ENCODE measurements at places on chromosomes 11 and 22.

GRCh38 chr11:126211236-126212088, at the start of the genes FAM118B and RPUSD4:
Gene FAM118B (plus strand): TSS chr11:126211782. CDS start chr11:126235002, 23,220 bp downstream.
Gene RPUSD4 (minus strand): TSS chr11:126211650. CDS start chr11:126211638, 12 bp downstream.
- peak; percentile 98 for DNase-seq

- peak; percentile 85 for DNase-seq
These were observed 7.5 kb downstream of the SERPIND1 start for GRCh38 chr22:20781272-20781990.

DNA sequence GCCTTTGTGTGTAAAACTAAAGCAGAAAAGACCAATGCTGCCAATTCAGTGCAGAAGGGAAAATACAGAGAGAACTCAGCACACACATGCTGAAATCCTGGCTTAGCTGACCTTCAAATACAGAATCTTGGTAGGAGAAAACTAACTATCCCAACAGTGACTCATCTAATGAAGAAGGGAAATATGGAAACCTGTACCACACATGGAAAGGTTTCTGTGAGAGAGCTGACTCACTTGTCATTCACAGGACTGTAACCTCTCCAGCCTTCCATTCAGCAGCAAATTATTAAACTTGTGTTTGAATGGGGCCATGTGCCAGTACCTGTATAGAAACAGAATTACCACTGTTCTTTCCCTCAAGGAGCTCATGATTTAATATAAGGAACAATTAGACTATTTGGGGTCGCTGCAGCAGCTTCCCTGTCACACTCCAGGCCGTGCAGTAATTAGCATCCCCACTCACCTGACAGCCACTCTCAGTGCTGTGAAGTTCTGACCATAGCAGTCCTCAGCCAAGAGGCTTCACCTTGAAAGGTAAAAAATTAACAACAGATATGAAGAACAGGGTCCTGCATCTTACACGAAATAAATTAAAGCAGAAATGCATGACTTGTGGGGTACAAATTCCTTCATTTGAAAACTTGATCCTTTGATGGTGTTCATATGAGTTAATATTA, 53.9 kb downstream of the MSANTD4 start:
- DNase-seq = no peak

- no peak for DNase-seq
These were observed 11.4 kb downstream of the BCL9L start for GRCh38 chr11:118914178-118914918.

DNA sequence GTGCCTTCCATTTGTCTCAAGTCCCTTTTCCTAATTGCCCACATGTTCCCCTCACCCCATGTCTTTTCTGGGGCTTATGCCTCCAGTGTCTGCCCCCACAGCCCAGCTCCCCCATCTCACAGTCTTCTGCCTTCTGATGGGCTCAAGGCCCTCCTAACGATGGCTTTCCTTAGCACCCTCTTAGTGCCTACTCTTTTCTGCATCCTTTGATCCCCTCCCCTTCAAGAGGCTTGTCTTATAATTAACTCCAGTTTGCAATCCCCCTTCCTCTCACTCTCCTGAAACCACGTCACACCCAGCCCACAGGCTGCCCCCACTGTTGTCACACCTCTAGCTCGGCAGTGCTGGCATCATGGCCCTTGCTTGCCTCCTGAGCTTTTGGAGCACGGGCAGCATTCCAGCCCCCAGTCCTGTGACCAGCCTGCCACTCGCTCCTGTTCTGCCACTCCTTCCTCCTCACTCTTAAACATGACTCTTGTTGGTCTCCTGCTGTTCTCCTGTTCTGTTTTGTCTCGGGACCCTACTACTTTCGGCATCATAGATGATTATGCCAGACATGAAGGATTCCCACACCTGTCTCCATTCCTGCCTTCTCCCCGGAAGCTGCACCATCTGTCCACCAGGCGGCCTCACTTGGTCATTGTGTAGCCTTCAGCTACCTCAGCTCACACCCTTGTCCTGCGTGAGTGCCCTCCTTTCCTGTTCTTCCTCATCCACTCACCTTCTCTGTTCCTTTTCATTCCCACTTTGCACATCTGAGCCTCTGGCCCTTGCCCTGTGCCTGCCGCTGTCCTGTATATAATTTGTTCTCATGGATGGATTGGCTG, 26.1 kb downstream of the UBE2L3 start:
- DNase-seq = no peak

DNA sequence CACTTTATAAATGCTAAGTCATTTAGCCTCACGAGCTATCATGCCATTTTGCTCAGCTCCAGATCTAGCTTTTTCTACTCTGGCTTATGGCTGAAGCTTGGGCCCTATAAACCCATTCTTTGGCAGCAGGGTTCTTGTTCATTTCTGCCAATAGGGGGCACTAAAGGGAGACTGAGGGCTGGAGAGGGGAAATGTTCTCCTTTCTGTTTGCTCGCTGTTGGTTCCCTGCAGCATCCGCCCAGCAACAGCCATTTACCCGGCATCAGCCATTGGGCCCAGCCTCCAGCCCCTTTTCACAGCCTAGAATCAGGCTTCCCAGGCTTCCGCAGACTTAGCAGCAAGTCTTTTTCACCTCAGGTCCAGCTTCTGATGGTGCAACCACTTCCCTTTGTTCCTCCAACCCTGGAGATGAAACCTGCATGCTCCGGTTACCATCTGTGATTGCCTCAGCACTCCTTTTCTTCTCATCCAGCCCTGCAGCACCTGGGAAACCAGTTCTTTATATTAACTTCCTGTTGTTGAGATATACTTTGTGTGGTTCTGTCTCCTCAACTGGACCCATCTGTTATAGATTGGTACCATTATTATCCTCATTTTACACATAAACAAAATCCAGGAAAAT, 4.2 kb upstream of the ME3 start:
- no peak for DNase-seq

- no peak for DNase-seq
These were observed 5.2 kb downstream of the SLC25A17 start for GRCh38 chr22:40813912-40814315.

DNA sequence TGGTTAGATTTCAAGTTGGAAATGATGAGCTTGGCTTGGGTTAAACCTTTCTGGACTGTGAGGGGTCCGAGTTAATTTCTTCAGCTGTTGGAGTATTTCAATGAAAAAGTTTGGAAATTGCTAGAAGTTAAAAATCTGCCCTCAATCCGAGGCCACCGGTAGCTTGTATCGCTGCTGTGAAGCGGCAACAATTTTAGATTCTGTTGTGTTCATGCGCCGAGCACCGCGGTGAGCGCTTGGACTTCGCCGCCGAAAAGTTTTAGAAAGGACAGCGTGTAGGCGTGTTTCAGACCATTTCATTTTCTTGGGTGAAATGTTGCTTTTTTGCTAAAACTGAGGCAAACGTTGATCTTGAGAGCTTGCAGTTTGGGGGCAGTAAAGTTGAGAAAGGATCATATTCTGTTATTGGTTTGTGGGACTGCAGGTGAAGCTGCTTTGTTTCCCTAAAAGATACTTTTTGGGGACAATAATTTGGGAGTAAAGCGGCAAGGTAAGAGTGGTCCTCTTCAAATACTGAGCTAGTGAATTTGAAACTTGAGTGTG, 928 bp downstream of the FBXO7 start:
- DNase-seq = peak; percentile 57

- DNase-seq = no peak
These were observed 33.1 kb upstream of the ETS1 start for GRCh38 chr11:128620309-128621100.

- DNase-seq = no peak
These were observed 800 bp downstream of the KCTD21 start for GRCh38 chr11:78187366-78188285.

DNA sequence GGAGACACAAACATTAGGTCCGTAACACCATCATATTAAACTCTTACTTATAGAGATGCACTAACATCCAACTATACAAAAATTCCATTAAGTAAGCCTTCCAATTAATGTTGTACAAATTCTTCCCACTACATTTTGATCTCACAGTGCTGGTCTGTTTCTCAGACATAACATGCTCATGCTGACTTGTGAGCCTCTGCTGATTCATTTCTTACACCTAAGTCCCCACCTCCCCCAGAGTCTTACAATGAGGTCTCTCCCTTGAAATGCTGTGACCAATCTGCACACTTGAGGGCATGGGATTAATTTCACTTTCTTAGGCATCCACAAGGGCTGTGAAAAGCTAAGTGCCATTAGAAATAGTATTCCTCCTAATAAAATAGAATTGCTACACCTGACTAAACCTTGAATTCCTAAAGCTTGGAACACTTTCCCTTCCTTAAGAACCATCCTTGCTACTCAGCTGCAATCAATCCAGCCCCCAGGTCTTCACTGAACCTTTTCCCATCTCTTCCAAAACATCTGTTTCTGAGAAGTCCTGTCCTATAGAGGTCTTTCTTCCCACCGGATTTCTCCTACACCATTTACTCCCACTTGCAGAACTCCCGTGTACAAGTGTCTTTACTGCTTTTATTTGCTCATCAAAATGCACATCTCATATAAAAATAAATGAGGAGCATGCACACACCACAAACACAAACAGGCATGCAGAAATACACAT, 2.0 kb downstream of the HBG1 start:
- no peak for DNase-seq

DNA sequence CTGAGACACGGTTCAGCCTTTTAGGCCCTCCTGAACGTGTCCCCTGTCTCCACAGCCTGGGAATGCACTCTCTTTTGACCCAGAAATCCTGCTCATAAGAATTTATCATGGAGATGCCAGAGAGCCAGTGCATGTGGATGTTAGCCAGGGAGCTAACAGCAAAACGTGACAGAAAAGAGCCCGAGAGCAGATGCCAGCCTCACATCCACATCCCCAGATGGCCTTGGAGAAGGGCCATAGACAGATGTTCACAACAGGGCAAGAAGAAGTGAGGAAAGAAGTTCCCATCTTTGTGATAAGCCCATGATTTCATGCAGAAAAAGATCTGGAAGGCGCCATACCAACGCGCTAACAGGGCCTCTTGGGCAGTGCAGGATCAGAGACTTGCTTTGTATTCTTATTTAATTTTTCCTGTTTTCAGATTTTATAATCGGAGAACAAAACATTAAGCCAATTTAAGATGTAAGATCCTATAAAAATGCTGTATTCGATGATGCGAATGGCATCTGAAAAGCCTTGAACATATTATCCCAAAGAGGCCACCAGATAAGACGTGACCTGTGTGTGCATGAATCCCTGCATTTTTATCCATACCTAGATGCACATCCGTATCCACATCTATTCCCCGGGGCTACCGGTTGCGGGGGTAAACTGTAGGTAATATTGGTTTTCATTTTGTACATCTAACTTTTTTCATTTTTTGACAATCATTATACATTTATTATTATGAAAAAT, 48.7 kb downstream of the IGLL5 start:
- DNase-seq = no peak

- no peak for DNase-seq
These were observed 27.3 kb upstream of the PRSS23 start for GRCh38 chr11:86772999-86773398.

GRCh38 chr22:41966607-41967240, 2.5 kb upstream of the SEPTIN3 start:
- DNase-seq = peak; percentile 37

DNA sequence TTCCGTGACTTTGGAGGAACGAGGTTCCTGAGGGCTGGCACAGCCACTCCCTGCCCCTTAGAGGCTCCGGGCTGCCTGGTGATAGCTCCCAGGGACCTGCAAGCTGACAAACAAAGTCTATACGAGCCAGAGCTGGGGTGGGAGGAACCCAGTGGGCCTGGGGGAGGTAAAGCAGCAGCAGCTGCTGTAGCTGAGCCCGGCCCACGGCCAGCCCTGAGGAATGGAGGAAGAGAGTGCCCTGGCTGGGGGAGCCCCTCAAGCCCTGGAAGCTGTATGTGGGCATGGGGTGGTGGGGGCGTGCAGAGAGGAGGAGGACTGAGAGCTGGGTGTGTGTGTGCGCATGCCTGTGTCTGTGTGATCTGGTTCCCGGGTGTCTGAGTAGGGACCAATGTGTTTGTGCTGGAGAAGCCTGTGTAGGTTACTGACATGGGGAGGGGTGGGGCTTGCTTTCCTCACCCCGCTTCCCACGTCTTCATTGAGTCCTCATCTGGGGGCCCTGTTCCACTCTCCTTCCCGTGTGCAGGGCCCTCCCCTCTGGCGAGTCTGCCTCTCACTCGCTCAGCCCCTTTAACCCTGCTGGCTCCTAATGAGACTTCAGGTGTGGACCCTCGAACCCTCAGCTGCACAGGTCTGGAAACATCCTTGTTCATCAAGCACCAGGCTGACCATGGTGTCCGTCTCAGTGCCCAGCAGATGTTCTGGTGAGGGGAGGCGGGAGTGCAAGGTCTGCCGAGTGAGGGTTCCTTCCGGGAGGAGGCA, 10.8 kb downstream of the ST3GAL4 start:
- peak; percentile 11 for DNase-seq

DNA sequence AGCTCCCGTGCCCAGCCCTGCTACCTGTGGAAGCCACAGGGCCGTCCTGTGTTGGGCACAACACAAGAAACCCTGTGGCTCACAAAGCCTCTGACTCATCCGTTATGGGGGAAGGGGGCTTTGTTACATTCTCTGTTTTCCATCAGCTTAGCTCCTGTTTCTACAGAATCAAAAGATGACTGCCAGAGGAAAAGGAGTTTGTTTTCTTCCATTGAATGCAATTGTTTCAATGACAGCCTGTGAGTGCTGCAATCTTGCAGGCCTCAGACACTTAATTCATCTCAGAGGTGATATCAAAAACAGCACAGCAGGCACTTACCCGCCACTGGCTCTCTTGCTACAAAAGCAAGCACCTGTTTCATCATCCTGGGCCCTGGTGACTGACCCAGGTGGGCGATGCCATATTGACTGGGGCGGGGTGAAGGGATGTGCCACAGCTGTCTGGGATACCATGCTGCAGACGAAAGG, 194.3 kb downstream of the OPCML start:
- DNase-seq = no peak

DNA sequence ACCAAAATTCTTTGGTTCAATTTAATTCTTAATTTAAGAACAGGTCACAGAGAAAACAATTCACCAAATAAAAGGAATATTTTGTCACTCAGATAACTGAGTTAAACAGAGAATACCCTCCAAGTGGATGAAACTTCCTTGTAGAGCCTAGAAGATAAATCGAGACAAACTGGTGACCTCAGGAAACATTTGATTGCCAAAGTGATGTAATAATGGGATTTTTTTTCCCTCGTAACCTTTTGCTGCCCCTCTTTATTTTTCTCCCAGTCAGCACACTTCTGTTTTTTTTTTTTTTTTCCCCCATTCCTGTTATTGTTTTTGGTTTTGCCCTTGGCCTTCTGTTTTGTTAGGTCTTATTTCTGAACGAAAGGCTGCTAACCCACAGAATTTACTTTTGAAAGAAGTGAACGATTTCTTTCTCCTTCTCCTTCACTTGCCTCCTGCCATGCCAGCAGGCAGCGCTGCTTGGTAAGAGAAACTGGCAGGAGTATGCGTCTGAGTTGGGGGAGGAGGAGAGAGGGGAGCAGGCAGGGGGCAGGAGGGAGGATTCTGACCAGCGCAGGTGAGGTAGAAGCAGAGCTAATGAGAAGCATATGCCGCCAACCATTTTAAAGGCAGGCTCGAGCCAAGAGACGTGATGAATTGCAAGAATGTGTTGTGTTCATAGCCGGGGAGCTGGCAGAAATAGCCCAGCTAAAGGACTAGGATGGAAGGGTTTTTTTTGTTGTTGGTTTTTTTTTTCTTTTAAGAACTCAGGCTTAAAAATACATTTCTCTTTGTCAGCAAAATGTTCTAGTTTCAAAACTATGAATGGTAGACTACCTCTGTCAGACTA, 121.9 kb upstream of the MTMR2 start:
- no peak for DNase-seq

- DNase-seq = peak; percentile 47
These were observed 43.2 kb downstream of the NEU3 start for GRCh38 chr11:75031771-75032549.

All from NCI-H1092 treated with DMSO at 0.1 percent for 48 hours (cell line).